Muscle of leg (tissue), 16 donors: ENCODE measurements at places on chromosomes 5 and 9. TPM values are rescaled to one million over a fixed set of nuclear protein-coding genes. Genes with fewer than 3 reads are reported as not detected.

The PSD2 gene
- polyA plus RNA-seq = 0.27 TPM

The SLC4A9 gene
- not detected for polyA plus RNA-seq

The TEX48 gene
- polyA plus RNA-seq = not detected

The ELOVL7 gene
- polyA plus RNA-seq = 0.13 TPM

The TUSC1 gene
- polyA plus RNA-seq = 15.9 TPM

The SPINK13 gene
- polyA plus RNA-seq = not detected

The RNF183 gene
- polyA plus RNA-seq = not detected
